ENCODE measurements at places on chromosomes 4 and X. TPM values are rescaled to one million over a fixed set of nuclear protein-coding genes. Genes with fewer than 3 reads are reported as not detected.

The KLF8 gene
- total RNA-seq = 1.3 TPM

The CCDC160 gene
- total RNA-seq = not detected

The CNKSR2 gene
- total RNA-seq = 7.7 TPM

The MOSPD2 gene
- 21.1 TPM for total RNA-seq

The LGI2 gene
- total RNA-seq = not detected

DNA sequence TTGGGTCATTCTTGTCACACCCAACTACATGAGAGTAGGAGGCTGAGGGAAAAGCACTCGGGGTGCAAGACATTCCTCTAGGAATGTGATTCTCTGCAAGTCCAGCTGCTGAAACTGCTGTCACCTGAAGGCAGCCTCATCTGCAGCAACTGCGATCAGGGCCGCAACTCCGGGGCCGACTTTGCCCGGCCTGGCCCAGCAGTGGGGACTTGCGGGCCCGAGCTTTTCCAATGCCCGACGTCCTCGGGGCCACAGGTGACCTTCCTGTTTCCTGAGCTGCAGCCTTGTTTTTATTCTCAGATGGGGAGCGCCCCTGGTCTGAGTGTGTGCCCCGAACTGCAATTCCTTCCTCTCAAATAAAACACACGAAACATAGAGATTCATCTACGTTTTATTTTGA is 104.7 kb upstream of the NKX1-1 start:
- DNase-seq = no peak

GRCh38 chr4:167111622-167112021 is 122.7 kb downstream of the SPOCK3 start:
- no peak for DNase-seq

DNA sequence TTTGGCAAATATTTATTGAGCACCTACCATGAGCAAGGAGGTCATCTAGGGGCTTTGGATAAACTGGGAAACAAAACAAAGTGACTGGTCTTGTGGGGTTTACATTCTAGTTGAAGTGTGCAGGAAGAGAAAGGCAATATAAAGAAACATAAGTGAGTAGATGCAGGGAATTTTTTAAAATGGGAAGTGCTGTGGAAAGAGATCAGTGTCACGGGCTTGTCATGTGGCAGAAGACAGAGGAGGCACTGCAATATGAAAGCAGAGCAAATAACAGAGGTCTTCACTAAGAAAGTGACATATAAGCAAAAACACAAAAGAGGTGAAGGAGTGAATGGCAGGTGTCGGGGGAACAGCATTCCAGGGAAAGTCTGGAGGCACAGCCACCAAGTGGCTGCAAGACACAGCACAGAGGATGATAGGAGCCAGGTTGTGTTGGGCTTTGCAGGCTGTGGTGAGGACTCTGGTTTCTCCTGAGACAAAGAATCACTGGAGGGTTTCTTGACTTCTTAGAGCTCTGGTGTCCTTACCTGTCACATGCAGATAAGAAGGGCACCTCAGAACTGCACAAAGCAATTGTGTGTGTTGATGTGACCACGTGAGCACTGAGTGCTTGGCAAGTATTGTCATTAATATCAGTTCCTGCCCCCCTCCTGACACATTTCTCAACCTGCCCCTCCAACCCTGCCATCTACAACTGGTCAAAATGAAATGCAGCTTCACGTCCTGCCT is 143.5 kb downstream of the TSPAN5 start:
- DNase-seq = no peak

- DNase-seq = no peak
Measured at GRCh38 chrX:9108054-9108453, 74.1 kb upstream of the FAM9B start.

Measured in activated naive CD4-positive, alpha-beta T cell treated with anti-CD3 and anti-CD28 coated beads, Interleukin-2, amount 50 U/mL, for 72 hours (primary cell).